ENCODE measurements at places on chromosomes 6 and 20.

DNA sequence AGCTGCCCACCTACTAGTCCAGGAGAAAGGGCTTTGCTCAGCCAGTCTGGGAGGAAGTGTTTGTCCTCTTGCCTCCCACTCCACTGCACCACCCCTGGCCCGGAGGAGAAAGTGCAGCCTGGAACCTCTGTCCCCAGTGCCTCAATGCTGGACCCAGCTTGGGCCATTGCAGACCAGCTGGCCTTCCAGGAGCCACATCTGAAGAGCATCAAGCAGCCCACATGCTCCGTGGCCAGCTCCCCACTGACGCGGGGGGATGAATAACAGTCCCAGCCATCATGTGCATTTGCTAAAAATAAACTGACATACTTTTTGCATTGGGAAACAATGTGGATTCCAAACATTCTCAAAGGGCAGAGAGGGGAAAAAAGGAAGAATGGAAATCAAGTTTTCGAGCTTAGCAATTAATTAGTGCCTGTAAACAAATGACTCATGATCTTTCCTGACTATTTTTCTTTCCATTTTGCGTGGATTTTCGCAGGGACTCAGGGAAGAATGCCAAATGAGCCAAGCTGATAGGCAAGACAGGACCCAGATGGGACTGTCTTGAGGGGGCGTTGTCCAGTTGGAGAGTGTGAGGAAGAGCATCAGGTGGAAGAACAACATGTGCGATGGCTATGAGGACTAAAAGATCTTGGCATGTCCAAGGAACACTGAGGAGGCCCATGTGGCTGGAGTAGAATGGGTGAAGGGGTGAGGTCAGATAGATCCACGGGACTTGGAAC is 34.1 kb downstream of the CEBPB start:
- peak; percentile 93 for DNase-seq

DNA sequence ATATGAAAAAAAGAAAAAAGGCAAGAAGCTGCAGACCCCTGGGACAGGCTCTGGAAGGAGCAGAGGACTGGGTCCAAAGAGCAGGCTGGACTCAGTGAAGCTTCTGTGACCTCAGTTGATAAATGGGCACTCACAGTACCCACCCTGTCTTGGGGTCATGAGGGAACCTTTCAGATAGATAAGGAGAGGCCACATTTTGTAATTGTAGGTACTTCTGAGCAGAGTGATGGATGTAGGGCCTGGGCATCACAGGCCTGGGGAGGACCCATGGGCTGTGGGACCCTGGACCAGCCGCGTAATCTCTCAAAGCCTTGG is 79.3 kb downstream of the SLC24A3 start:
- no peak for DNase-seq

- peak; percentile 10 for DNase-seq
Measured at GRCh38 chr6:81465859-81466258, 286.6 kb downstream of the TENT5A start.

DNA sequence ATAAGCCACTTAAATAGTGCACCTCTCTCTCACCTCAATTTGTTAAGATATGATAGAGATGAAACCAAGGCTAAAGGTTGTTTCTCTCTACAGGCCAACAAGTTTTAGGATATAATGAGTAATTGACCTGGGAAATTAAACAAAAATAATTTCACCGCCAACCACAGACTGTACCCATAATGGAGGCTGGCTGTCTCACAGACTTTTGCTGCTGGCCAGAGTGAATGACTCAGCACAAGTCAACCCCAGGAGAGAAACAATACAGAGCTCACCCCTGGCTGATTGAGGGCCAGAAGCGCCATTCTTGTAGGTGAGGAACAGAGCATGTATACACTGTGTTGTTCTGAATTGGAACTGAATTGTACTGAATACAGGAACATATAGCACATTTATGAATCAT is 99.9 kb downstream of the CAP2 start:
- DNase-seq = no peak

DNA sequence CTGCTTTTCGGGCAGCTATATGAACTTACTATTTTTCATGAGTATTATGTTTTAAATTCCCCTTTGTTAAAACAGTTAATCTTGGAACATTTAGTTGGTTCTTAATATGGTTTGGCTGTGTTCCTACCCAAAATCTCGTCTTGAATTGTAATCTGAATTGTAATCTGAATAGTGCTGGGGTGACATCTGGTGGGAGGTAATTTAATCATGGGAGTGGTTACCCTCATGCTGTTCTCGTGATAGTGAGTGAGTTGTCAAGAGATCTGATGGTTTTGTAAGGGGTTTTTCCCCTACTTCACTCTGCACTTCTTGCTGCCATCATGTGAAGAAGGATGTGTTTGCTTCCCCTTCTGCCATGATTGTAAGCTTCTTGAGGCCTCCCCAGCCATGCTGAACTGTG is 305.4 kb upstream of the MAP3K7 start:
- DNase-seq = no peak

GRCh38 chr6:83309344-83309743 is 116.2 kb downstream of the RWDD2A start:
- no peak for DNase-seq

- DNase-seq = peak; percentile 95
Measured at GRCh38 chr6:30752157-30752927, 8.0 kb upstream of the IER3 start.

- DNase-seq = no peak
Measured at GRCh38 chr20:51381557-51381956, 161.0 kb downstream of the NFATC2 start.

DNA sequence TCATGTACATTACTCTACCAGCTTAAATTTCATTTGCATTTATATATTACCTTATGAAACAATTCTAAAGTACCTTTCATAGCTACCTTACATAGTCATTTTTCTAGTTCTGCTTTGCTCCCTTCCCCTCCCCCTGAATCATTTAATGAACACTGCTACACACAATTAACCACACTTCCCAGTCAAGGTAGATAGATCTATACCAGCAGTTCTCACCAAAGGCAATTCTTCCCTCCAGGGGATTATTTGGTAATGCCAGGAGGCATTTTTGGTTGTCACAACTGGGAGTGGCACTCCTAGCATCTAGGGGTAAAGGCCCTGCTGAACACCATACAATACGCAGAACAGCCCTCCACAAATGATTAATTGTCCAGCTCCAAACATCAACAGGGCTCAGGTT is 143.9 kb upstream of the SHLD1 start:
- DNase-seq = no peak

DNA sequence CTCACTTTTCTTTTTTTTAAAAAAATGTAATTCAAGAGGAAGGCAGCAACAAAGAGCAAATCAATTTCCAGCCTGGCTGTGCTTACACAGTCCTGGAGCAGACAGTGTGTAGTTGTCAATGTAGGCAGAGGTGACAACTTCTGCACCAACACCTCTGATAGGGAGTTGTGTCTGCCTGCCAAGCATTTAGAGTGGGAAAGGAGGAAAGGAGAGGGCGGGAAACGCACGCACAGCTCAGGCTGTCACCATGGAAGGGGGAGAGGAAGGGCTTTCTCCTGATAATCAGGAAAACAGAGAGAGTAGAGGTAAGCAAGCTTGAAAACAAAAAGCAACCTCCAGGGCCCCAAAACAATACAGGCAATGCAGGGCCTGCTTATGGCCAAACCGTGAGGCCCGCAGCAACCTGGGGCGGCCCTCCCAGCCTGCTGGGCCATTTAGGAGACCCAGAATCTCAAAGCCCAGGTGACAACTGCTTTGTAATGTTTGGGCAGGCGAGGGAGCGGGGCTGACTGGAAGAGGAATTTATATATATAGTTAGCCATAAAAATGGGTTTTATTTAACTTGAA is 41.5 kb upstream of the GFOD1 start:
- no peak for DNase-seq

DNA sequence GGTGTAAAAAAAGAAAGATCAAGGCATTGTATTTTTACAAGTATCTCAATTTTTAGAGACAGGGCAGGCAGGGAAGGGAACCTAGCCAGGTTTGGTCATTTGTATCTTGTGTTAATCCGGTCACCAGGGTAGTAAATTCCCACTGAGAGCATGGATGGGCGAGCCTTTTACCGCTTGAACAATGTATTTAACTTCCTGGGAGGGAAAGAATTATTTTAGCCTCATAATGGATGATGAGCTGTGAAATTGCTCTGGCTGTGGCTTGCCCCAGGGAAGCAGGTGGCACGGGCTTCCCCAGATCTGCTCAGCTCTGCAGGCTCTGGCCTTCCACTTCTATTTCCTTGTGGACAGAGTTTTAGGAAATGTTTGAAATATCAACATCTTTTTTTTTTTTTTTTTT is 72.9 kb downstream of the TOX2 start:
- no peak for DNase-seq

- no peak for DNase-seq
Measured at GRCh38 chr20:33681728-33682353, 4.3 kb downstream of the E2F1 start.

DNA sequence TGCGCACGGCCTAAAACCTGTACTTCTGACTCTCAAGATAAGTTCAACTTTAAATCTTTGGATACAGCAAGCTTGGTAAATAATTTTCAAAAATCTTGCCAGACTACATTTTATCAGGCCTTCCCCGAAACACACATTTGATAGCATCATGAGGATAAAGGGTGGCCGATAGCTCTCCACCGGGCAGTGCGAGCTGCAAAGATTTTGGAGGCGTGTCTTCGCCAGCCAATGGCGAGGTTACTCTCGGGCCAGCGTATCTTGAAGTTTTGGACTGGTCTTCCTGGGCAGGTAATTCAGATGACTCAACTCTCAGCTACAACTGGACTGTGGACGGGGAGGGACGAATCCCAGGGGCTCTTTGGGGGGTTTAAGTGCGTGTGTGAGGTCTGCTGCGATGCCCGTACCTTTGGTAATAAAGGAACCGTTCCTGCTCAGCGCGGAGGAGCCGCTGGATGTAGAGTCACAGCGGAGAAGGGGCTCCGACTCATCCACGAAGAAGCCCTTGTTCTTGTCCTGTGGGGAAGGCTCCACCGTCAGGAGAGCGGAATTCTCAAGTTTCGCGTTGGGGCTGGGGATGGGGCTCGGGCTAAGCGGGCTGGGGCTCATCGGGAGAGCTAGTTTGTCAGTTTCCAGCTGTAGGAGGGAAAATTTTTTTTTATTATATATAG is 75.3 kb downstream of the TNFRSF21 start:
- DNase-seq = no peak

DNA sequence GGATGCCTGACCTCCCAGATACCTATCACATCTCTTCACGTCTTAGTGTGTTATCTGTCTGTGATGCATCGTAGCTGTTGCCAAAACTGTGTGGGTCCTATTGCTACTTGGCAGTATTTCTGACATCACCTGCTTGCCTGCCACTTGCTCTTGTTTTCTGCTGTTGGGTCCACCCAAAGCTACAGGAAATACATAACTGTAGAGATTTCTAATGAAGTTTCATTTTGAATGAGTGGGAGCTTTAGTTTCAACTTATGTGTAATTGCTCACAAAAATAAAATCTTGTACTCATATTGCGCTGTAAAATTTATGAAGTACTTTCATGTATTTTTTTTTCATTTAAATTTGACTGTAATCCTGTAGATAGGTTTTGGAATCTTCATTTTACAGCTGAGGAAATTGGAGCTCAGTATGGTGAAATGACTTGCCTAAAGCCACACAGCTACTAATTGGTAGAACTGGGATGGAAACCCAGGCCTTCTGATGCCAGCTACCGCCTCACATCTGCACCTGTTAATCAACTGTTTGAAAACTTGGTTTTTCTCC is 113.6 kb upstream of the MAN1A1 start:
- no peak for DNase-seq

Measured in suppressor macrophage (primary cell).